ENCODE measurements at places on chromosomes 6 and 20.

GRCh38 chr20:41508335-41508734 is 109.8 kb downstream of the CHD6 start:
- no peak for DNase-seq

DNA sequence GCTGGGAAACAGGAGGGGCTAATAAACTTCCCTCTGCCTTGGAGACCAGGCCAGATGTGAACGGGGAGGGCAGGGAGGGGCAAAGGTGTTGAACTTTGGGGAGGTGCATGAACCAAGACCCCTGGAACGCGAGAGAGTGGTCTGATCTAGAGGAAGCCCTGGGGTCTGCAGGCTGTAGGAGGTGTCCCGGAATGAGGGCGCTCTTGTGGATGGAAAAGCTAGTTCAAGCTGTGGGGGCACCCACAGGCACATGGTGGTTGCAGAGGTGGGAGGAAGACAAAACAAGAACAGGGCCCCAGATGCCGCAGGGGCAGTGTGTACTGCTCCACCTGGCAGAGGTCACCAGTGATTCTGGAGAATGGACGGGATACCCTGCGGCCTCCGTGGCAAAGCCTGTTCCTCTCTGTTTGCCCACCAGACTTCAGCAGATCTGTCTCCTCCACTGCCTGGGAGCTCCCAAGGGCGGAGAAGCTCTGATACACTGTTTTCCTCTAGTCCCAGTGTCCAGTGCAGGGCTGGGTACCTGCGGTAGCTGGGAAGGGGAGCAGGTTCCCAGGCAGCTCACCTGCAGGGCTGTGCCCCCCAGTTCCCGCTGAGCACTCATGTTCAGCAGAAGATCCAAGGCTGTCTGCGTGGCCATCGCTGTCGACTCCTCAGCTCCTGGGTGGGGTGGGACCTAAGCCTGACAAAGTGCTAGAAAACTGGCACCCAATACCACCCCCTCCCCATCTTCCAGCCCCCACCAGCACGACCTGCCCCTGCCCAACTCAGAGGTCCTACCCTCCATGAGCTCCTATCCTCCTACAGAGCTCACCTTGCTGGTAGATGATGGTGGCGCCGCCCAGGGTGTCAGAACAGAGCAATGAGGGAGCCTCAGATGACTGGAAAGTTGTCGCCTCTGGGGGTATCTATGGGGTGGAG is 14.7 kb downstream of the ZNF335 start:
- DNase-seq, result no peak

DNA sequence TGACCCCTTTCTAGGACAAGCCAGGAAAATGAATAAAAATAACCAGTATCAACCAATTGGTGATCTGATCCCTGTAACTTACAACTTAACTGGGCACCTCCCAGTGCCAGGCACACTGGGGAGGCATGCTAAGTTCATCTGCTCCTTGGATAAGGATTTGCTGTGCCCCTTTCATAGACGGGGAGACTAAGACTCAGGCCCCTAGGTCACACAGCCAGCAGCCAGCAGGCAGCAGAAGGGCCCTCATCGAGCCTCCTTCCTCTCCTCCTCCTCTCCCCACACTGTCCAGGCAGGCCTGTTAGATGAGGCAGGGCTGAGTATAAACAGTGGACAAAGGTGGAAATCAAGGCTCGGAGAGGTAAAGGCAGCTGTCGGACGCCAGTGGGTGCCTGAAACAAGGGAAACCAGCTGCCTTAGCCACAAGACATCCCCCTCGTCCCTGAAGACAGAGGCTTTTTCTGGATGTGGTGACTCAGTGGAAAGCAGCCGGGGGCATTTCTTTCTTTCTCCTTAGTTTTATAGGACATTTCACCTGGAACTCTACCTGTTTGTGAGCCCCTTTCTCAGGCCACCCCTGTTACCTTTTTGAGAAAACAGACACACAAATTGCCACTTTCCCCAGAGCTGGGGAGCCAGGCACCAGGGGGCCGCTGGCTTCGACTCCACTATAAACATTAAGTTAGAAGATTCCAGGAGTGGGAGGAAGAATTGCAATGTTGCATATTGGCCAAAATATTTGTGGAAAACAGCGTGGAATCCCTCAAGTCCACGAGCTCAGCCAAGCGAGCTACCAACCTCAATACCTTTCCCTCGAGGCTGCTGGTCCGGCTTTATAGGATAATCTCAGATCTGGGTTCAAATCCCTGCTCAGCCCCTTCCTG is 166.0 kb downstream of the PREX1 start:
- no peak for DNase-seq

GRCh38 chr6:18488004-18488403 is 100.9 kb downstream of the RNF144B start:
- no peak for DNase-seq

DNA sequence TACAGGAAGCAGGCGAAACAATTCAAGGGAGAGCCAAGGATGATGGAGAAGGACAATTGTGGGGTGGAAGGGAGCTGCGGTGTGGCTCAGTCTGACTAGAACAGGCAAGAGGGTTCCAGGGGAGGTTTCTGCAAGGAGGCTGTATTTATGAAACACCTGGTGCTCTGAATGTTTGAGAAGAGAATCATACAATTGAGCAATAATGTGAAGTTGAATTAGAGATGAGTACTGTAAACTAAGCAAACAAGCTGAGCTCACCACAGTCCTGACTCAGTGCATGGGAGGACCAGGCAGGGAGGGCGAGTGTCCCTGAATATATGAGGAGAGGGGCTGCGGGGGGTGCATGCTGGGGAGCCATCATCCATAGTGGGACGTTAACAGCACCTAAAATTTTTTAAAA is 279.7 kb downstream of the KIF16B start:
- DNase-seq, result no peak

GRCh38 chr20:23008667-23009066 is 26.4 kb upstream of the SSTR4 start:
- no peak for DNase-seq

- no peak for DNase-seq
These were observed 115.2 kb downstream of the EPM2A start for GRCh38 chr6:145620088-145620487.

GRCh38 chr6:80767808-80768207 is 661.3 kb downstream of the BCKDHB start:
- DNase-seq, result peak; percentile 29

GRCh38 chr6:33213166-33213988 is 5.1 kb downstream of the RING1 start:
- DNase-seq, result no peak

GRCh38 chr6:75893058-75893775 is 144.2 kb downstream of the MYO6 start:
- DNase-seq, result peak; percentile 50

GRCh38 chr6:69953491-69953890 is 87.1 kb downstream of the COL19A1 start:
- no peak for DNase-seq

DNA sequence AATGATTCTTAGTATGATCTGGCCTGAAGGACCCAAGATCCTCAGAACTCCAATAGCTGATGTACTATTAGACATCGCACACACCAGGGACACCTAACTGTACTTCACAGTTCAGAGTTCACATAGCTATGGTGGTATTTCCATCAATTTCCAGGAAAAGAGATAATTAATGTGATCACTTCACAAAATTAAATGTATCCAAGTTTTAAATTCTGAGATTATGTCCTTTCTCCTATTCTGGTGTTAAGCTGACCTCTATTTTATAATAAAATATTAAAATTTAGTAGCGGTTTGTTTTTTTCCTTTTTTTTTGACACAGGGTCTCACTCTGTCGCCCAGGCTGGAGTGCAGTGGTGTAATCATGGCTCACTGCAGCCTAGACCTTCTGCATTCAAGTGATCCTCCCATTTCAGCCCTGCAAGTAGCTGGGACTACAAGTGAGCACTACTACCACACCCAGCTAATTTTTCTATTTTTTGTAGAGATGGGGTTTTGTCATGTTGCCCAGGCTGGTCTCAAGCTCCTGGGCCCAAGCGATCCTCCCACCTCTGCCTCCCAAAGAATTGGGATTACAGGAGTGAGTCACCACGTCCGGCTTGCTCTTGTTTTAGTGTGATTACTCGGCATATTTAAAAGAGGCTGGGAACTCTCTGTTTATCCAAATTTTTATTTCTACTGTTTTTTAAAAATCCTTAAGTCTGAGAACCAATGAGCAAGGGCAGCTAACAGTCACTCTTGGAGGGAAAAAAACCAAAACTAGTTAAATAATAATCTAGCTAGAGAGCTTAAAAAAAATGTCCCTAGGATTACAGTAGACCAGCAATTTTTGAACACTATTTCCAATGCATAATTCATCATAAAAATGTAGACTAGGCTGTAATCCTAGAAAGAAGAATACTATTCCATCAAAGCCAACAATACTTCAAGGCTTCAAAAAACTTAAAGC is 16.0 kb downstream of the KIF13A start:
- DNase-seq, result no peak

- no peak for DNase-seq
These were observed 70.2 kb downstream of the SLC22A3 start for GRCh38 chr6:160418370-160418769.

GRCh38 chr6:107716688-107717089 is 107.4 kb downstream of the SCML4 start:
- no peak for DNase-seq

DNA sequence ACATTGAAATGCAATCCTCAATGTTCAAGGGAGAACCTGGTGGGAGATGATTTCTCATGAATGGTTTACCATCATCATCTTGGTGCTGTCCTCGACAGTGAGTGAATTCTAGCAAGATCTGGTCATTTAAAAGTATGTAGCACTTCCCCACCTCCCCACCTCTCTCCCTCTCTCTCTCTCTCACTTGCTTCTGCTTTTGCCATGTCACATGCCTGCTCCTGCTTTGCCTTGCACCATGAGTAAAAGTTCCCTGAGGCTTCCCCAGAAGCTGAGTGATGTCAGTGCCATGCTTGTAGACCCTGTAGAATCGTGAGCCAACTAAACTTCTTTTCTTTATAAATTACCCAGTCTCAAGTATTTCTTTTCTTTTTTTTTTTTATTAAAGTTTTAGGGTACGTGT is 60.5 kb downstream of the DST start:
- no peak for DNase-seq

DNA sequence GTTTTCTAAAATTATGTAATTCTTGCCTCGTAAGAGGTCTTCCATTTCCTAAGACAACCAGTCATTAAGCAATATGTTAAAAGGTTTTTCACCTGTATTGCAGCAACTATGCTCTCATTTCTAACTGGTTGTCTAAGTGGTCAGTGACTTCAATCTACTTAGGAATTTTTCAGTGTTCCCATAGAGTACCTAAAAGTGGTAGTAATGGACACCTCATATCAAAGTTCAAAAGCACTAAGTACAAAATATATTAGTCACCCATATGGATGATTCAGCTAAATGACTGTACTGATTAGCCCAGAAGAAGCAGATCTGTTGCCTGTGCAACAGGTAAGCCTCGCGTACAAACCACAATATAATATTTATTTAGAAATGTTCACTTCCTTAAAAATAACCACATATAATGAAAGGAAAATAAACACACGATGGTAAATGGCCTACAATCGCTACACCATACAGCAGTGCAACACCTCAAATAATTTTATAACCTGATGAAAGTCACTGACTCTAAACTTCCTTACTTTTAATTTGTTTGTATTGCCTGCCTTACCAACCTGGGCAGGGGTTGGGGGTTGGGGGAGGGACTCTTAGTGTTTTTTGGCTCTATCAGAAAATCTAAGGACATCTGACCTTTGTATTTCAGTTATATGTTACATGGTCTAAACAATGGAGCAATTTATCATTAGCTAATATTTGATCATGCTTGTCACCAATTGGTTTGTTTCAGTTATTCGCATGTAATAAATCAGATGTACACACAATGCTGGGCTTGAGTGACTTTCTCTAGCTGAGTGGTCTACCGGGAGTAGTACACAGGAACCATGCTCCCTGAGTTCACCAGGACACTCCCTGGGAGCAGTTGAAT is 105.9 kb downstream of the HIVEP2 start:
- DNase-seq, result no peak

GRCh38 chr6:166772518-166772917 is 145.5 kb upstream of the RPS6KA2 start:
- no peak for DNase-seq

- DNase-seq, result no peak
These were observed 5.3 kb upstream of the FOXC1 start for GRCh38 chr6:1604158-1605003.

DNA sequence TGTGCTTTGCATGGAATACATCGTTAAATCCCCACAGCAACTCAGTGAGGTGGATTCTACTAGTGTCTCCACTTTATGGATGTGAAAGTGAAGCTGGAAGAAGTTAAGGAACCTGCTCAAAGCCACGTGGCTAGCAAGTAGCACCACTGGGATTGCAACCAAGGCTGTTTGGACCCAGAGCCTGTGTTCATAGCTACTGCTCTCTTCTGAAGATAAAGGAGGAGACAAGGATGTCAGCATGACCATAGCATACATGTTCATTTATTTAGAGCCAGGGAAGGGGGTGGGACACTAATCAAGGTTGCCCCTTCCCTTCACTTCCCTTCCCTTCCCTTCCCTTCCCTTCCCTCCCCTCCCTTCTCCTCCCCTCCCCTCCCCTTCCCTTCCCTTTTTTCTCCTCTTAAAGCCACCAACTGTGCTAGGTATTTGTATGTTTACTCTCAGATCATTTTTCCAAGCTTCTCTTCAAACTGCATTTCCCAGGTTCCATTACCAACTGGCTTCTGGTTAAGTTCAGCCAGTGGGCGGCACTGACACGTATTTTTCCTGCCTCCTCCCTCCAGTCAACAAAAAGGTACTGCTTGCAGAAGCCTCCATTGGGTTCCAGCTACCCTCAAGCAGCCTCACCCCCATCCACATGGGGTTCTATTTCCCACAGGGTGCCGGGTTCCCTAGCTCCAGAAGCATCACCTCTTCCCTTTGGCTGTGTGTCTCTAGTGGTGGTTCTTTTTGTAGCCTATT is 134.9 kb downstream of the BCAS1 start:
- no peak for DNase-seq

DNA sequence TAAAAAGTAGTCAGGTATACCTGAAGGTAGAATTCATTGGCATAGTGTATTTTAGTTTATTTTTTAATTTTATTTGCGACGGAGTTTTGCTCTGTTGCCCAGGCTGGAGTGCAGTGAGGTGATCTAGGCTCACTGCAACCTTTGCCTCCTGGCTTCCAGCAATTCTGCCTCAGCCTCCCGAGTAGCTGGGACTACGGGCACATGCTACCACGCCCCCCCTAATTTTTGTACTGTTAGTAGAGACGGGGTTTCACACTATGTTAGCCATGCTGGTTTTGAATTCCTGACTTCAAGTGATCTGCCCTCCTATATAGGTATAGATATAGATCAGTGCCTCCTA is 102.8 kb upstream of the PRSS16 start:
- no peak for DNase-seq

DNA sequence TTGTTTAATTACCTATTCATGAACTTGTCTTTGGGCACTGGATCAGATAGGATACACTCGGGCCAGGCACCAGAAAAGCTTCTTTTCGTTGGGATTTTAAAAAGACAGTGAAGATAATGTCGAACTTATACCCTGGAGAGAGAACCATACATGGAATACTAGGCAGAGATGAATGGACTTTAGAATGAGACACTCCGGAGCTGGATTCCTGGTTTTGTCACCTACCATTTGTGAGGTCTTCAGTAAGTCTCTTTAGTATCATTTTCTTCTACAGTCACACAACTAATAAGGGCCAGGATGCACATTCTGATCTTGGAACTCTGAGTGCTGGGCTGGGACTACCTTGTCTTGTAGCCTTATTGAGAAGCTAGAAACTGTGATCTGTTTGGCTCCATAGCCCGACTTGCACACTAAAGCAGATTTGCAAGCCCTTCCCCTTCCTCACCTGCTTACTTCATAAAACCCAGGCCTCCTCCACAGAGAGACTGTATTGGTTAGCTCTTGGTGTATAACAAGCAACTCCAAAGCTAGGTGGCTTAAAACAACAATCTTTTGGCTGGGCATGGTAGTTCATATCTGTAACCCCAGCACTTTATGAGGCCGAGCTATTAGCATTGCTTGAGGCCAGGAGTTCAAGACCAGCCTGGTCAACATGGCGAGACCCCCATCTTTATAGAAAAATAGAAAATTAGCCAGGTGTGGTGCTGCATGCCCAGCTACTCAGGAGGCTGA is 7.4 kb upstream of the IFT52 start:
- DNase-seq, result no peak

All from AG09309 (cell line).